ENCODE measurements at places on chromosomes 7 and 10. TPM values are rescaled to one million over a fixed set of nuclear protein-coding genes. Genes with fewer than 3 reads are reported as not detected.

GJC3 gene
- polyA plus RNA-seq, result 0.82 TPM

NACAD gene
- polyA plus RNA-seq, result 7.9 TPM

GRCh38 chr10:76133597-76134255 is 702.3 kb downstream of the LRMDA start:
- DNase-seq, result no peak

CTAGE8 gene
- 9.4 TPM for polyA plus RNA-seq

DNA sequence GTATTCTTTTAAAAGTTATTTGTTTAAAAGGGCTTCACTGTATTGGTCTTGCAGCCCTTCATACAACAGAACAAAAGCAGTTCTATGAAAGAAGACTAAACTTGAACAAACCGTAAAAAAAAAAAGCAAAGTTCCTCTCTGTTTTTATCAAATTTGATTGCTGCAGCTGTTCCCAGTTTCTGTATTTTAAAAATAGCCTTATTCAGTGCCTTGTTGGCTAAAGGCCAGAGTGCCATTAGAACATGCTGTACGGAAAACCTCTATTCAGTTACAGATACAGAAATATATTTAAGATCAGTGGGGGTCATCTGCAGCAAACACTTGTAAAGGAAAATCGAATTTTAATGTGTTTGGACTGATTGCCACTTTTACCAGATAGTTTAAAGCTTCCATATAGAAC is 207.8 kb upstream of the ETV1 start:
- DNase-seq, result no peak

- DNase-seq, result no peak
Measured at GRCh38 chr7:108010377-108010776, 7.4 kb upstream of the LAMB1 start.

- no peak for DNase-seq
Measured at GRCh38 chr10:32959006-32959920, 1.2 kb upstream of the ITGB1 start.

PVRIG gene
- 3.1 TPM for polyA plus RNA-seq

BCL7B gene
- 34.6 TPM for polyA plus RNA-seq

- no peak for DNase-seq
Measured at GRCh38 chr10:5500910-5501309, 1.5 kb upstream of the CALML5 start.

GRCh38 chr10:114881901-114882300 is 56.1 kb upstream of the TRUB1 start:
- DNase-seq, result no peak

DNA sequence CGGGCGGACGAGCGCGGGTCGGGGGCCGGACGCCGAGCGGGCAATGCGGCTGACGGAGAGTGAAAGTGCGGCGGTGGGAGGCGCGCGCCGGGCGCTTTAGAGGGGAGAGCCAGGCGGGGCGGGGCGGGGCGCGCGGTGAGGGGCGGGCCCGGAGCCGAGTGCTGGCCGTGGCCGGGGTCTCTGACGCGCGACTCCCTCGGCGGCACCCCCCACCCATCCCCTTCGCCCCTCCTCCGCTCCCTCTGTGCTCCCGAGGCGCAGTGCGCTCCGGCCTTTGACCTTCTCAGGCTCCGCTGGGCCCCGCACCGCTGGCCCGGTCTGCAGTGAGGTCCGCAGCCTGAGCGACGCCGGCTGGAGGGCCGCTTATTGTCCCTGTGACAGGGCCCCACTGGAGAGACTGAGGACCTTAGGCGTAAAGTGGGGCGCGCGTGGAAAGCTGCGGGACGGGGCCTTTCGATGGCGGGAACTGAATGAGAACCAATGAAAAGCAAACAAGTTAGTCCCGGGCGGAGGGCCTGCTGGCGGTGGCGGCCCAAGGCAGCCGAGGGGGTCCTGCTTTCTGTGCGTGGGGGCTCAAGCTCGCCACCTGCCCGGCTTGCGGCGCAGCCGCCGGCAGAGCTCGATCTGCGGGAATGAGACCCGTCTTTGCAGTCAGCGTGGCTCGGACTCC is at the start of gene CXCL12:
Gene CXCL12, minus strand, starts transcription at position 72 of the 670 bp plus-strand sequence. CDS start 92 bp downstream, outside the sequence.
- no peak for DNase-seq

DNA sequence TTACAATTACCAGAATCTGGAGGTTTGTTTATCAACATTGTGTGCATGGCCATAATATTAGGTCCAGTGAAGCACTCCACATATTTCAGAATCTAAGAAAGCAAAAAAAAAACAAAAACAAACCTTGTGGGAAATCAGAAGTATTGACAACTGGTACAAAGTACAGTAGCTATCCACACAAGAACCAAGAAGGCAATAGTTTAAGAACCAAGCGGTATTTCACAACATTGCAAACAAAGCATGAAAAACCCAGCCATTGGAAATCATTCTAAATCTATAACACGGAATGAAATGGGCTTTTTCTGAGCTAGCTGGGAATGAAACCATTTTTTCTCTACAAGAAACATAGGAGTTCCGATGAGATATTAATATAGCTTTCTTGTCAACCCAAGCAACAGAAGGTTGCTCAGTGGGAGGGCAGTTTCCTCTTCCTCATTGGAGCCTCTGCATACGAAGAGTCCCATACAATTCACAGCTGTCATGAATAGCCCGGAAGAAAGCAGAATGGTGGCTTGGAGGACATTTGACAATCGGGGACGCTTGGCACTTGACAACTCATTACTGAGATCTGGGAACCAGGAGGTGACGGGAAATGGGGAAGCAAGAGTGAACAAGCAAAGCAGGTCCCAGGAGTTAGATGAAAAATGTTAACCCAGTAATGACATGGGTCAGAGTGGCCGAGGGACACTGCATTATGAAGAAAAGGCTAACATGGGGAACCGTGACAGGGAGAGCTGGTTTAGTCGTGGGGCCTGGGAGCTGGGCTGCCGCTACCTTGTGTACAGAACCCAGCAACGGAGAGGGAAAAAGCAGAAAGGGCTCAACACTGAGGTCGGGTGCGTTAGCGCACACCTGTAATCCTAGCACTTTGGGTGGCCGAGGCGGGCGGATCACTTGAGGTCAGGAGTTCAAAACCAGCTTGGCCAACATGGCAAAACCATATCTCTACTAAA is 7.8 kb downstream of the PHYH start:
- no peak for DNase-seq

GRCh38 chr10:86357041-86357440 is 9.6 kb downstream of the GRID1 start:
- DNase-seq, result no peak

DNA sequence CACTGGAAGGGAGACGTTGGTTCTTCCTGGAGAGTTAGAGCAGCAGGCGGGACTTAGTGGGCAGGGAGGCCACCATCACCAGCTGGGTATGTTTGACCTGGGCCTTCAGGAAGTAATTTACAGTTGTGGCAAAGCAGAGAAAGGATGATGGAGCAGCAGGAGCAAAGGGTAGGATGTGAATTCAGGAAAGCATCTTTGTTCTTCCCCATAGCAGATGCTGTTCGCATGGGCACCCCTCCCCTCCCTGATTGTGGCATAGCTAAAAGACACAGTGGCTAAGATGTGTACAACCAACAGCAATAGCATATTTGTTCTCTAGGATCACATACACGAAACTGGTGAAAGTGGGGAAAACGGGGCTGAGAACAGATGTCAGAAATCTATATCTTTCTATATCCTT is 56.3 kb upstream of the ITPRID1 start:
- DNase-seq, result no peak

TUBAL3 gene
- polyA plus RNA-seq, result 0.19 TPM

DNA sequence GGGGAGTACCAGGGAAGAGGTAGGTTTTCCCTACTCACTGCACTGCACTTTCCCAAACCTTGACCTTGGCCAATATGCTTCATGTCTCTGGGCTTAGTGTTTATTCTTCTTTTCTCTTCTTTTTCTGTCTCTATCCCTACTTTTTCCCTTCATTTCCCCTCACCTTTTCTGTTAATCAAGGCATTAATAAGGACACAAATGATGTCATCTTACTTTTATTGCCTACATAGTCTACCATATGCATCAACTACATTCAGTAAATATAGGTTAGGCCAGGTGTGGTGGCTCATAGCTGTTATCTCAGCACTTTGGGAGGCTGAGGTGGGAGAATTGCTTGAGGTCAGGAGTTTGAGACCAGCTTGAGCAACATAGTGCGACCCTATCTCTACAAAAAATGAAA is 13.0 kb upstream of the ZNF503 start:
- no peak for DNase-seq

DNA sequence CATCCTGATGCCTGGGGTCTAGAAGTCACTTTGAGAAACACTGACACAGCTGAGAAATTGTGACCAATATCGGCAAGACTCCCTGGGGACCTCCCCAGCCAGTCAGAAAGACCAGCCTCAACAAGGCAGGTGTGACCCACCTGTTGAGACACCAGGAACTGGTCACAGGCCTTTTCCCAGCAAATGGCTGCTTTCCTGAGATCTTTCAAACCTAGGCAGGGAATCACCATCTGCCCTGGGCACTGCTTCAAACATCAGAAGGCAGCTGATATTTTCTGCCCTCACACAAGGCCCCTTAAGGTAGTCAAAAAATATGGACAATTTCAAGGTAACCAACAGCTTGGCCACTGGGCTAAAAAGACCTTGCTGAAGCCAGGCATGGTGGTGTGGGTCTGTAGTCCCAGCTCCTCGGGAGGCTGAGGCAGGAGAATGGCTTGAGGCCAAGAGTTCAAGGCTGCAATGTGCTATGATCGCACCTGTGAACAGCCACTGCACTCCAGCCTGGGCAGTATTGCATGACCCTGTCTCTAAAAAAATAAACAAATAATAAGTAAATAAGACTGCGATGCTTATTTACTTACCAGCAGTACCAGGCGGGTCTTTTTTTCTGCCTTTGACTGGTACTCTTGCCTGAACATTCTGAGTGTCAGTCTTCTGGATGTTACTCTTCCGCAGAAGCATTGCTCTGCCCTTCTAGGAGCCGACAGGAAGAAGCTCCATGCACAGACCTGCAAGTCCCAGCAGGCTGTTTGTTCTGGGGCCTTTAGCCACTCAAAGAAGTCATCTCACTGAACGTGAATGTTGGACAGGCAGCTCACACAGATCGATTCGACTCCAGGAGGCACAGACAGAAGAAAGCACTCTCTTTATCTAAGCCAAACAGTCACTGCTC is 59.7 kb downstream of the SORBS1 start:
- DNase-seq, result no peak

DNA sequence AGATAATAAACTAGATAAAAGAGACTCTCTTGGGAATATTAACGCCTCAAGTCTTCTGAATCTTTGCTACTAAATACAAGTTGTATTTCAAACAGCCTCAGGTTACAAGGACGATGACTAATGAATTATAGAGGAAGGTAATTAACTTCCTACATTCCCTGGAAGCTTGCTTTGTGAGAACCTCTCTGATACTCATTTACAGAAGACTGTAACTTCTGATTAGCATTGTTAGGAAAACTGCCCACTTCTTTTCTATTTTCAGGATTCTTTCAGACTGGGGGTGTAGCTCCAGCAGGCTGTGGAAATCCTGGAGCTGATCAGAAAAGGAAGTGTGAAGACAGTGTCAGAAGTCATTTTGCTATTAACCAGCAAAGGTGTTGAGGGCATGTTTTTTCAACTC is 316.7 kb upstream of the NPSR1 start:
- no peak for DNase-seq

DNA sequence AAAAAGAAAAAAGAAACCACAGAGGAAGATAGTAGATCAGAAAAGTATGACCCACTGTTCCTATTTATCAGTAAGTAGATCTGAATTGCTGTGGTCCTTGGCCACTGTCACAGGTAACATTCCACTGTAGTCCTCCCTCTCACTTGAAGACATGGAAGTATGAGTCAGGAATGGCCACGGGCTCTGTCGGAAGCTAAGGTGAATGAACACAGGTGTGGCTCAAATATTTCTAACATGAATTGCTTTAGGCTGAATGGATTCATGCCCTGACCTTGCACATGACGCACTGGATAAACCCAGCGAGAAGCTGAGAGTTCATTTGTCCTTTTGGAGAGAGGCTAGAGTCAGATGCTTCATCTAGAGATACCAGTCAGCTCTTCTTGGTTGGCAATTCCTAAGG is 224.5 kb upstream of the SP8 start:
- no peak for DNase-seq

GRCh38 chr7:81811956-81812865 is 42.4 kb upstream of the HGF start:
- DNase-seq, result no peak

EVX1 gene
- polyA plus RNA-seq, result 0.11 TPM

GRCh38 chr10:15760681-15761080 is 41.0 kb upstream of the ITGA8 start:
- DNase-seq, result no peak

RAB11FIP2 gene
- polyA plus RNA-seq, result 58.9 TPM

PRKG1 gene
- polyA plus RNA-seq, result 15.4 TPM

AKR1E2 gene
- 11.3 TPM for polyA plus RNA-seq

DNA sequence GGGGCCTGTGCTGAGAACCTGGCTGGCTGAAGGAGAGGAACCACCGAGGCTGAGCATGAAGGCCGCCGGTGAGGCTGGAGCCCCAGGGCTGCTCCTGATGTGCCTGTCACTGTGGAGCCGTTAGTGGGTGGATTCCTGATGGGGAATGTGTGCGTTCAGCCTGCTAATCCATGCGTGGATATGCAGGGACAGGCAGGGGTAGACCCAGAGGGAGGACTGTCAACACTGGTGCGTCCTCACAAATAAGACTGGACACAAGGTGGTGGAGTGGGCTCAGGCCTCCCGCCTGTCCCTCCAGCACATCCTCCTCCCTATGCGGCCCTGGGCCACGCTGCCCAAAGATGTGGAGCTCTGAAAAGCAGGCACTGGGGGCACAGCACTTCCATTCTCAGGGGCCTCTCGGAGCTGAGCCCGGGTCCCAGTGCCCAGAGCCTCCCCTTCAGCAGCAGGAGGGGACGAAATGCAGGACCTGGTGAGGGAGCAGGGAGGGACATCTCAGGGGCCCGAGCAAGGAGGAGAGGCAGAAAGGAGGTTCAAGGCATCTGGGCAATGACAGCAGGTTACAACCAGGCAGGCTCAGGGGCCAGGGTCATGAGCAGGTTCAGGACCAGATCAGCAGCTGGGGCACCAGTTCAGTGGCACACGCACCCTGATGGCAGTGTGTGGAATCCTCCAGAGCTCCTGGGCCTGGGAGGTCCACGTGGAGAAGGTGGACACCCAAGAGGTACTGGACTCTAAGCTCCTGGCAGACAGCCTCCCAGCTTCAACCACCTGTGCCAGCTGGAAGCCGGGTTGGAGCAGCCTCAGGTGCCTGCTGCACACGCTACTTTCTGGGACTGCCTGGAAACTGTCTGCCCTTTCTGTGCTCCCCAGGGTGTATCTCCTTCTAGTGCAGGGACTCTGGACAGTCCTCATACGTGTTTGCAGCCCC is 33.5 kb upstream of the ANTXRL start:
- DNase-seq, result no peak

DNA sequence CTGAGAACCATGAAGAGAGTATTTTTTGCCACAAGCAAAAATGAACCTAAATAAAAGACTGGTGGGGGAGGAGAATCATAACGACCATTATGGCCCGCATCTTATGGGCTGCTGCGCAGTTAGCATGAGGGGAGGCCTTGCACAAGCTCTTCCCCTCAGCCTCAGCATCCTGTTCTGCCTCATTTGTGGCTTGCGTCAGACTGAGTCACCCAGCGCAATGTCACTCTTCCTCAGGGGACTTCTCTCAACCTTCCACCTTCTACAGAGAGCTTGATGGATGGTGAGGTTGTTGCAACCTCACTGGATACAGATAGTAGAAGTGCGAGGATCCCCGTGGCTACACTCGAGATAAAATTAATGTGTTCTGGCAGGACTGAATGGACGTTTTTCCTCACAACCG is 16.8 kb upstream of the GPR15LG start:
- no peak for DNase-seq

LRIT1 gene
- polyA plus RNA-seq, result not detected

- no peak for DNase-seq
Measured at GRCh38 chr10:79234391-79235315, 112.6 kb upstream of the PPIF start.
